SHP77 treated with DMSO at 0.1 percent for 48 hours (cell line): ENCODE measurements at places on chromosomes 3 and 15.
A peak's percentile ranks its signal among the peaks of the same experiment; 100 is the strongest.

GRCh38 chr3:94301366-94301765 is 238.5 kb downstream of the NSUN3 start:
- no peak for DNase-seq

GRCh38 chr3:139198929-139199328 is 144.9 kb upstream of the MRPS22 start:
- no peak for DNase-seq

- DNase-seq = no peak
Measured at GRCh38 chr3:41346698-41347270, 147.5 kb downstream of the CTNNB1 start.

DNA sequence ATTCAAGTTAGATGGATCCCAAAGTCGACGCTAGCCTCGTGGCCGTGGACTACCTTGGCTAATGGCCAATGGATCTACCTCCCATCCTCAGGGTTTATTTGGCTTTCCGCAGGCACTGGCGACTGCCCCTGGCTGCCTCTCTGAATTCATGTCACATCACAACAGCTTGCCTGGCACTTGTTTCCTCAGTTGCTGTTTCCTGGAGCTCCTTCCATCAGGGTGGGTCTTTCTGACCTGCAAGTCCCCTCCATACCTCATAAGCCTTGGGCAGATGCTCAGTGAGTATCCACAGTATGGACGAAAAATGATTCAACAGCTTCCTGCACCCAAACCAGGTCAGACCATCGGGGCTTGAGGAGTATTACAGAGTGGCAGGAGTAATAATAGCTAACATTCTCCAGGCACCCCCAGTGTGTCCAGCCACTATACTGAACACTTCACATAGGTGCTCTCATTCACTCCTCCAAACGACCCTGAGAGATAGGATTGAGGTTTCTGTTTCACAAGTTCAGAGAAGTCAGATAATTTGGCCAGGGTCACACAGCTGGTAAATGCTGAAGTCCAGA is 311.5 kb downstream of the TLE3 start:
- no peak for DNase-seq

- DNase-seq = no peak
Measured at GRCh38 chr3:119580067-119580760, 922 bp downstream of the ADPRH start.

DNA sequence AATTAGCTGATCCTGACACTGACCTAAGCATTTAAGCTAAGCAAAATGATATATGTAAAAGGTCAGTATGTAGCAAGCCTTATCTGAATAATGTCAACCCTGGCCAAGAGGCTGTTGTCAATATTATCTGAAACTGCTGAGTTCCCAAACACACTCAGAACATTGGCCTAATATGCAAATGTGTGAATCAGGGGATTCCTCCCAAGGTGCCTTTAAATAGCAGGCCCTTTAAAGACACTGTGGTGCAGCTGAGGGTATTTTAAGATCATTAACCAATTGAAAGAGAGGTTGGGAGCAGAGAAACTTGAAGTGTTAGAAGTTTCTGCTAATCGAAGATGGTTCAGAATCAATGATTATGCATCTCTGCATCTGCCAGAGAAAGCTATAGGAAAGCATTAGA is 207.0 kb downstream of the NTRK3 start:
- DNase-seq = no peak

DNA sequence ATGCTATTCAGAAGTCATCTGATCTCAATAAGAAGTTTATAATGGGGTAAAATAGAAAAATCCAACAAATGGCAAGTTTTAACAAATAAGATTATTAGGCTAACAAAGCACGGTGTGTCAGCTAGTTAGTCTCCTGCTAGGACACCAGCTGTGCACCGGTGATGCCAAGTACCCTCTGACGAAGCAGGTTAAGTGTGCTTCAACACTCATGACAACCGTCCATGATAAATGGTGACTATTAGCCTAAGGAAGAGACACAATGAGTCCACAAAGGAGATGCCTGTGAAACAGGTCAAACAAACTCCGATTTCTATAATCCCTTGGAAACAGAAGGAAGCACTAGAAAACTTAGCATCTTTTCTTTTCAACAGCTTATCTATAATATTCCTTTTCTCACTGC is 36.5 kb downstream of the ATP13A3 start:
- DNase-seq = no peak

DNA sequence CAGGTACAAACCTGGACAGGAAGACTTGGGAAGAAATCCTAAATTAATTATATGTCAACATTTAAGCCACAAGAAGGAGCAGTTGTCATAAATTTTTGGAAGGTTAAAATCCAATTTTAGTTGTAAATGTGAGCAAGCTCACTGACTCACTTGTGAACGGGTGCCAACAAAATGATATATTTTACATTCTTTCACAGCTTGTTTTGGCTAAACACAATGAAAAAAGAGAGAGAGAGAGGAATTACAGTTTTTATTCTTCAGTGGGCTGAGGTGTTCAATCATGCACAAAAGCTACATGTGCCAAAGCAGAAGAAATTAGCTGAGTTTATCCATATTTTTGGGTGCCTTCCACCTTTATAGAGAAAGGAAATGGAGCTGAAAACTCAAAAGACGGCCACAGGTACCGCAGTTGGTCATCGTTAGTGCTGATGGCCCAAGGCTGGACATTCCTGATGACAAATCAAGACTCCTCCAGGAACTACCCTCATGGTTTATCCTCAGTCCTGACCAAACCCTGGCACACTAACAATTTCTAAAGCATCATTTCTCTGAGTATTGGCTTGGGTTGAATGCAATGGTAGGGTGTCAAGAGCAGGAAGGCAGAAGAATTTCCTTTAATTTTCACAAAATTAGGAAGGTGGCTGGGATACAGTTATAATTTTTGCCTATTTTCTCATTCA is 37.6 kb upstream of the WNT5A start:
- DNase-seq = no peak

GRCh38 chr3:160801386-160802118 is 45.5 kb downstream of the PPM1L start:
- DNase-seq = no peak

GRCh38 chr3:190848870-190849269 is 13.6 kb downstream of the GMNC start:
- DNase-seq = no peak

GRCh38 chr3:193767353-193768069 is 174.5 kb downstream of the OPA1 start:
- DNase-seq = no peak

GRCh38 chr3:23952646-23953045 is 7.6 kb downstream of the NR1D2 start:
- DNase-seq = no peak

- no peak for DNase-seq
Measured at GRCh38 chr3:108346301-108347227, 50.2 kb downstream of the HHLA2 start.

GRCh38 chr15:80266113-80266512 is 14.1 kb upstream of the CTXND1 start:
- DNase-seq = no peak

DNA sequence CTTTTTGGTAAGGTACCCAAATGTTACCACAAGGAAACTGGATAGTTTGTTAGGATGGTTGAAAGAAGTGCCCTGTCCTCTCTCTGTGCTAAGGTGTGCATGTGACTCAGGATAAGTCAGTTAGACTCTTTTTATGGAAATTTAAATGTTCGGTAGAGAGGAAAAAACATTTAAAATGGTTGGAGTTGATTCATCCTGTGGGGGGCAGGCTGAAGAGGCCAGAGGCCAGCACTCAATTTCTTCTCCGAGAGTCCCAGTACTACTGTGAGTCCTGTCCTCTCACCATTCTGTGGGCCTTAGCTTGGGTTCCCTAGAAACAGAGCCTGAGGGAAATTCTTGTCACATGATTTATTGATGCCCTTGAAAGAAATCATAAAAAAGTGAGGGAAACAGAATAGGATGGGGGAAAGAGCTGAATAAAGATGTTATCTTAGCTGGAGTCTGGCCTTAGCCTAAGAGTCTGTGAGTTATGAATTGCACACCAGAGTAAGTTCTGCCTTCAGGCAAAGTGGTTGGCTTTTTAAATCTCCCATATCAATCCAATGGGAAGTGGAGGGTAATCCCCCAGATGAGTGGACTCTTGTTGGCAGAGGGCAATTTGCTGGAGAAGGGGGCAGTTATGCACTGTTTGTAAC is 106.5 kb upstream of the GALNT15 start:
- DNase-seq = no peak

DNA sequence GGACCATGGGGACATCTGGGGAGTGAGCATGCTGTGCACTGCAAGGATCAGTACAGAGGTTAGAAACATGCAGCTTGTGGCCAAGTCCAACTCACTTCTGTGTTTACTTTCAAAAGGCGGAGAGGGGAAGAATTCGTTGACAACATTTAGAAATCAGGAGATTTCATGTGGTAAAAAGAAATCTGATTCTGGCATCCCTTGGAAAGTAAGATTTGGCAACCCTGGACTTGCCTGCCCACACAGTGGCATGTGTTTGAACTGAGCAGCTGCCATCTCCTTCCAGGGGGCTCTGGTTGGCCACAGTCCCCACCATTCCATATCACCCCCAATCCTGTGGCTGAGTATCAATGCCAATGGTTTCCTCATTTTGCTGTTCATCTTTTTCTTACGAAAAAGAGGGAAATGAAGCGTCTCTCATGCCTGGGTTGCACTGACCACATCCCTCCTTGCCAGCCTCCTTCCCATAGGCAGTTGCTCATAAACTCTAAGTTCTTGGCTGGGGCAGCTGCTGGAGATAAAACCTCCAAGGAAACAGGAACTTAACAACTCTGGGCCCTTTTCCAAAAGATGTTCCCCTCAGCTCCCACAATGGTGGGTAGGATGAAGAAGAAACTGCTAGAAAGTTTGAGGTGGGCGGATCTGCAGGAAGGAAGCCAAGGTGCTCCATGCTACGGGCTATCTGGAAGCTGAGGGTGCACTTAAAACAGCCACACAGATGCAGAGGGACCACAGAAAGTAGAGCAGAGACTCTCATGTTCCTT is 29.2 kb downstream of the SLC6A11 start:
- DNase-seq = no peak

GRCh38 chr3:100798012-100798411 is 88.7 kb downstream of the TFG start:
- no peak for DNase-seq

GRCh38 chr15:68984586-68984985 is 29.9 kb upstream of the NOX5 start:
- no peak for DNase-seq

GRCh38 chr3:58323529-58324390 is 8.9 kb upstream of the PXK start:
- DNase-seq = no peak

- DNase-seq = no peak
Measured at GRCh38 chr3:8954938-8955763, 8.1 kb downstream of the RAD18 start.

DNA sequence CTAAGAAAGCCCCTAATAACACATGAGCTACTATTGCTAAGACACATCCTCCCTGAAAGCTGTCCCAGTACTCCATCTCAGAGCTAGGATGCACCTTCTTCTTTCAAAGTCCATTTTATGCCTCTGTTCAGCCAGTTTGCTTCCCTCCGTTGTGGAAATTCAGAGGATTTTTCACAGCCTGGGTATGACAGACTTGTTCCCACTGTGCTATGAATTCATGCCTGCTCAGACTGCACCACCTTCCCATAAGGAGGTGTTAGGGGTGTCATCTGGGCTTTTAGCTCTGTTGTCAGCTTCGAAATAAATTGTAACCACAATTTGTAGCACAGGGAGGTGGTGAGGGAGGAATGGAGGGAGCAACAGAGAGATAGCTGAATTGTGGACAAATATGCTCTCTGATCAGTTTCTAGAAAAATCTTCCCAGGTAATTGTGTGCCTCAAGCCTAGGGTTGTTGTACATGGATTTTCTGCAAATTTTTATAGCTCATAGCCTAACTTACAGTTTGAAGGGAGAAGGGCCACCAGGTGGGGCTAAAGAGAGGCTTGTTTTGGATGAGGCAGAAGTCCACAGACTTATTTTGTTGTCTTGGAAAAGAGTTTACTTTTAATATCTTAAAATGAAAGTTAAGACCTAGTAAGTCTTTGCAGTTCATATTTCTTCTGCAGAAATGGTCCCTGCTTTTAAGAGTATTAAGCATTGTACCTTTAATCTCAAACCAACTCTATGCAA is 462.0 kb downstream of the PDCD6IP start:
- DNase-seq = peak; percentile 28

DNA sequence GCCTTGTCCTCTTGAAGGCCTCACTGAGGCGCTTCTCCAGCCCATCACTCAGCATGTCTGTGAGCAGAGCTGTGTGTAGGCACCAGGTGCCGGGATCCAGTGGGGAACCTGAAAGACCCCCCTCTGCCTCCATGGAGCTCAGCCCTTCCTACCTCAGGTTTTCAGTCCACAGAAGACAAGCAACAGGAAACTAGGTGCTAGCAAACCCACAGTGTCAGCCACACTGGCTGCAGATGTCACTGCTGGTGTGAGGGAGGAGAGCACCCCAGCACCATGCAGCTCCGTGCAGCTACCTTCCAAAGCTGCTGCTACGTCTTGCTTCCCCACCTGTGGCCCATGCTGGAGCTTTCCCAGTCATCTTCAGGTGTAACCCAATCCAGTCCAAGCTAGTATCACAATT is 17.9 kb downstream of the PSTPIP1 start:
- no peak for DNase-seq

- DNase-seq = no peak
Measured at GRCh38 chr3:54691289-54691771, 236.5 kb downstream of the LRTM1 start.

DNA sequence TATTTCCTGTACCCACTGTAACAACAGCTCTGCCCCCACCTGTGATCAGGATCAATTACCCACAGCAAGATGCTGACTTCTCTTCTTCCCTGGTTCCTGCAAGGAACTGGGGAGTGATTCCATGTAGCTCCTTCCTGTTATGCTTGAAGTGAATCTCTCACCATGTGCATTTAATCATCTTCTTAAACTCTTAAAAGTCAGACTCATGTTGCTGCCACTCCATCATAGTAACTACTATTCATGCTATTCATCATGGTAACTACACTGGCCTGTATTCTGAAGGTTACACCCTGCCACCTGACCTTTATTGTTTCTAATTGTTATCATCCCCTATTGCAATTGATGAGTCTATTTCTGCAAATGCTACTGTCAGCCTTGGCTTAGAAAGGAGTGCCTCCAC is 89.5 kb downstream of the SUCNR1 start:
- DNase-seq = no peak

DNA sequence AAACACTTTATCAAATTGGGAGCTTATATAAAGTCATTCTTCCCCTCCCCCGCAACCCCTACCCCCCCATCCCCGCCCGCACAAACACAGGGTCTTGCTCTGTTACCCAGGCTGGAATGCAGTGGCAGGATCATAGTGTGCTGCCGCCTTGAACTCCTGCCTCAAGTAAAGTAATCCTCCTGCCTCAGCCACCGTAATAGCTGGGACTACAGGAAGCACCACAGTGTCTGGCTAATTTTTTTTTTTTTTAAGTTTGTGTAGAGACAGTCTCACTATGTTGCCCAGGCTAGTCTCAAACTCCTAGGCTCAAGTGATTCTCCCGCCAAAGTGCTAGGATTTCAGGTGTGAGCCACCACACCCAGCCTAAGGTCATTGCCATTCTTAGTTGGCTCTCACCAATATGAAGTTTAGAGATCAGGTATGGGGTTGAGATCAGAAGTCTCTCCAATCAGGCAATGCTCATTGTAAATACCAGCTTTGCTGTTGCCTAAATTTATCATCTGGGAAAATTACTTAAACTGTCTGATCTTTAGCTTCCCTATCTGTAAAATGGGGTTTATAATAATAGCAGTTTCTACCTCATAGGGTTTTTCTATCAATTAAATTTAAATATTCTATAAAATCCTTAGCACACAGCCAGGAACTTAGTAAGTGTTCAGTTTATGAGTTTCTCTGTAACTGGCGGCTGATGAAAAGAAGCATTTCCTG is 60.3 kb downstream of the TGFBR2 start:
- no peak for DNase-seq
